ENCODE measurements at places on chromosomes 5 and 9.

GRCh38 chr9:115262477-115262876 is 144.5 kb upstream of the TNC start:
- DNase-seq = no peak

DNA sequence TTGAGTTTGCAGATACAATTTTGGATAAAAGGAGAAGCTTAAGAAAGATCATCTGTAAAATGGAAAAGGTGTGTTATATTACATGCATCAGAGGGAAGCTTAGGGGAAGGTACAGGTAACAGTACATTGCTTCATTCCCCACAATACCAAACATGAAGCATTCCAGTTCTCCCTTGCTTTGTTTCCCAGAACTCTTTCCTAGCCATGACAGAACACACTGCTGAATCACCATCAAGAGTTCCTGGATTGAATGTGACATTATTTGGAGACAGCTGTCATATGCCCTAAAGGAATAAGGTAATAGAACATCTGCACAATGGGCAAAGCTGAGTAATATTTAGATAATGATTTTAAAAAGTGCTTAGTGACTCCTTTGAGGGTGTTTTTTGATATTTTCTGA is 303.5 kb upstream of the ST8SIA4 start:
- no peak for DNase-seq

DNA sequence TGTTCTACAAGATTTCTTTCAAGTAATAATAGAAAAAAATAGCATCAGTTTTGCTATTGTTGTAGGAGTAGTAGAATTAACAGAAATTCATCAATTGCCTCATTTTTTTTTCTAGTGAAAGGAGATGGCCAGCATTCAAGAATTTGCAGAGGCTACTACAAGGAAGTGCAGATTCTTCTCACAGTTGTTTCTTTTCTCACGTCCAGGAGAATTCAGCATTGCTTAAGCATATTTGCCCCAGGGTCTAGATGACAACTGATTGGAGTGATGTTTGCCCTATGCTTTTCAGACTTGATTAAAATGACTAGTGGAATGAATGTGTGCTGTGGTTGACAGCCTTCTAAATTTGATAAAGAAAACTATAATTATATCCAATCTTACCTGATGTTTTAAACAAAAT is 46.6 kb upstream of the SLC12A2 start:
- DNase-seq = no peak

DNA sequence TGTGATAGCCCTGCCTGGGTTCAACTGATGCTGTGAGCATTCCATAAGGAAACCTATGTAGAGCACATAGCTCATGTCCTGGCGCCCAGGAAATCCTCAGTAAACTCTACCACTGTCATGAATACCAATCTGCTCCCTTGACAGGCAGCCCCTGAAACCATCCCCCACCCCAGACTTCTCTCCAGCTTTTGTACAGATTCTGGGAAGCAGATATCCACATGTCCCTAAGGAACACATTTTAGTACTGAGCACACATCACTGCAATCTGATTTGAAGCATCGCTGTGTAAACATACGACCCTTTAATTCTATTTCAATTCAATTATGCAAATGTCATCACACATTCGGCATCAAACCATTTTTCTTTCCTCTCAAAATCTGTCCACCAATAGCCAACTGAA is 89.5 kb upstream of the FSTL4 start:
- no peak for DNase-seq

DNA sequence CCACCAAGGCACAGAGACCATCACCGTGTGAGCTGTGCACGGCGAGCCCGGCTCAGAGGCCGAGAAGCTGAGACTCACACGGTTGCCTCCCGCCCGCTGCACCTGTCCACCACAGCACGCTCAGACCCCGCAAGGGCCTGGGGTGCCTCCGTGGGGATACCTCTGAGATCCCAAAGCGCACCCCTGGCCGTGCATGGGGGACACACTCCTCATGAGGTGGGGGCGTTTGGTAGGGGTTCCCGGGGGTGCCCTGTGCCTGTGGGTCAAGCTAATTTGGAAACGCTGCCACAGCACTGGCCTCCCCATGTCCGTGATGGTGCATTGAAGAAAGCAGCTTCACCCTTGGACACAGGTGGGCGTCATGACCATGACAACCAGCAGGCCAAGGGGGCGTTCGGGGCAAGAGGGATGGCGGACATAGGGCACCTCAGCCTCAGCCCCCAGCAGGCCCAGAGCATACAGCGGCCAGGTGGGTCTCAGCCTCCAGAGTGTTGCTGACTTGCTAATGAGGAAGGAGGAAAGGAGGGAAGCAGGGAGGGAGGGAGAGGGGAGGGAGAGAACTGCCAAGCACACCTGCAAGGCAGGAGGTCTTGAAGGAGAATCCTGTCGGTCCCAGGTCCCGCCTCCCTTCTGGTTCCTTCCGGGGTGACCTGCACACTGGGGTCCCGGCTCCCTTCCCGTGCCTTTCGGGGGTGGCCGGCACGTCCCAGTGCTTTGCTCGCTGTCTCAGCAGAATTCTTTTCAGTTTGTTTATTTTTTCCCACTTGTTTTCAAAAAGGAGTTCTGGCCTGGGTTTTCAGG is 34.7 kb downstream of the GLT6D1 start:
- DNase-seq = no peak

DNA sequence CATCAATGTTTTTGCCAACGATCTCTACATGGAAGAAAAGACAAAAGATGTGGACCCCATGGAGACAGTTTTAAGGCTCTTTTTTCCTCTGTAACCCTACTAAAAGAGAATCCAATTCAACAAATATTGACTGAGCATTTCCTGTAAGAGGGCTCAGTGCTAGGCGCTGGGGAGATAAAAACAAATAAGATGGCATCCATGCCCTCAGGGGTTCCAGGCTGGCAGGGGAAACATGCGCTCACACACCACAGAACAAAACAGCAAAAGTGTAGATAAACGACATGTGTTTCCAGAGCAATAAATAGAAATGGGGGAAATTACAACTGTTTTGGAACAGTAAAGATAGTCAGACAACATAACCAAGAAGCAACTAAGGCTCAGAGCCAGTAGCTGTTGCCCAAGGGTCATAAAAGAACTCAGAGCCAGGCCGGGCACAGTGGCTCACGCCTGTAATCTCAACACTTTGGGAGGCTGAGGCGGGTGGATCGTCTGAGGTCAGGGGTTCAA is 25.2 kb downstream of the ZNF608 start:
- DNase-seq = no peak

DNA sequence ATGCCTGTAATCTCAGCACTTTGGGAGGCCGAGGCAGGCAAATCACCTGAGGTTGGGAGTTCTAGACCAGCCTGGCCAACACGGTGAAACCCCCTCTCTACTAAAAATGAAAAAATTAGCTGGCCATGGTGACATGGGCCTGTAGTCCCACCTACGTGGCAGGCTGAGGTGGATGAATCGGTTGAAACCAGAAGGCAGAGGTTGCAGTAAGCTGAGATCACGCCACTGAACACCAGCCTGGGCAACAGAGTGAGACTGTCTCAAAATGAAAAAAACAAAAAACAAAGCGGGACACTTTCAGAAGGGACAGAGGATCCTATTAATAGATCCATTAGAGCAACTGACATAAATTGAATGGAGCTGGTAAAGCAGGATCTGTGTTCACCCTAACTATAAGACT is 89.6 kb upstream of the SGCD start:
- DNase-seq = no peak

- DNase-seq = no peak
These were observed 27.2 kb downstream of the RANBP6 start for GRCh38 chr9:5988265-5988664.

DNA sequence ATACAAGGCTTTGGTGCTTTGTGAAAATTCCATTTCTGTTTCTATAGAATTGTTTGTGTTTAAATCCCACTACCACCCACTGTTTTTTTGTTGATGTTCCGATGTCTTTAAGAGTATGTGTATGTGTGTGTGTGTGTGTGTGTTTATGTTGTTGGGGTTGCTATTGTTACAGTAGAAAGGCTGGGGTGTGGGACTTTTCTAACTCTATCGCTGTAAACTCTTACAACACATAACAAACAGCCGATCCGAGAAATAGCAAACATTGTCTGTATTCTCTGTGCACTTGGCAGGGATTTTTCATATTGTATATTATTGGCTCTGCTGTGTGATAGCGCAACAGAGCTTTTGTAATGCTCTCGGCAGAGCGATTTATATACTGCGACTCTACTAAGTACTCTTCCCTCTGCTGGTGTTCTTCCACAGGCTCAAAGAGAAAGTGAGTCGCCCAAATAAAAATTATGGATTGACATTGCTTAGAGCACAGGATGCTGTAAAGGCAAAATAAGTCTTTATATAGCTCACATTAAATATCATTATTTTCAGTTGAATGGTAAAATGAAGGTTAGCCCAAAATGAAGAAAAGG is 492.2 kb upstream of the ARRDC3 start:
- DNase-seq = no peak

DNA sequence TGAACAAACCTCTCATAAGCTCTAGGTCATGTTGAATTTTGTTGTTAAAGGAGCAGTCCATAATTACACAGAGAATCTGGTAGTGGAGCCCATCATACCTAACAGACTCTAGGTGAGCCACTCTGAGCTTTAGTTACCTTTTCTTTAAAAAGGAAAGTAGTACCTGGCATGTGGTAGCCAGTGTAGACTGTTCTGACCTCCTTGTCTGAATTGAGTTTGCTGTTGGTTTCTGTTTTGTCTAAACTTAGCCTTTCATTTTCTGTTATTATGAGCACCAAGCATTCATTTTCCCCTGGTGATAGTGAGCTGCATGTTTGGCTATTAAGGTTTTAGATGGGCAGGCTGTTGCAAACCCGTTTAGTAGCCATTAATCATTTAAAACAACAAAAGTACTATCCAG is 112.2 kb downstream of the MAST4 start:
- no peak for DNase-seq

DNA sequence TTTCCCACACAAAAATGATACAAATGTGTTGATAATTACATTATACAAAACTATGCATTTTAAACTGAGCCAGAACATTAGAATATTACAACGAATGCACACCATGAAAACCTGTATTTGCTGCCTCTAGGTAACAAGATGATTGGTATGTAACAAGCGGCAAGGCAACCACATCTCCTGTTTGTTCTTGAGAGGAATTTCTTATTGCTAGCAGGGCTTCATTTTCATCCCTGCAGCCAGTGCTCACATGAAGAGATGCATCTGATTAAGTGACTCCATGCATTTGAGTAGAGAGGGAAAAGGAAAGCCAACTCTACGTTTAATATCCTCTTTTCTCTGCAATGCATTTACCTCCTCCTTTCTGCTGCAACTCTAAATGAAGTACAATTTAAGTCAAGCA is 36.6 kb downstream of the FRMD3 start:
- DNase-seq = no peak

DNA sequence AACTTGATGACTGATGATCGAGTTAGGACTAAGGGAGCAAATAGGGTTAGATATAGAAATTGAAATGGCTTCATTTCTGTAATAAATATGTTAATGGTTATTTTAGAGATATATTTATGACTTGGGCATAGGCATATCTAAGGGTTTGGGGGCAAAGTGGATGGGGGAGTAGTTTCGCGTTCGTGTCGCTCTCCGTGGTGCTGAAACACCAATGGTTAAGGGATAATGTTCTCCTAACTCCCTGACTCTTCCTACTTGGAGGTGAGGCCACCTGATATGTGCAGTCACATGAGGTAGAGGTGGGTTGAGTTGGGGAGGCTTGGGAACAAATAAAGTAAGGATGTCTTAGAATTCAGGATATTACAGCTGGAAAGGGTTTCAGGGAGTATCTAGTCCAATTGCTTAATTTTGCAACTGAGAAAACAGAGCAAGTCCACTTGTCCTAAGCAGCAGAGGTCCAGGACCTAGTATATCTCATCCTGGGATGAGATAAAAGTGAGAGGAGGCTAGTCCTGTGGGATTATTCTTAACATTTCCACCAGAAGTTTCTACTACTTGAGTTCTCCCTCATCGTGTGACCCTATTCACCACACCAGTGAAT is 44.0 kb upstream of the MAP1B start:
- no peak for DNase-seq

- no peak for DNase-seq
These were observed 46.2 kb upstream of the KIF2A start for GRCh38 chr5:62259699-62260250.

GRCh38 chr5:159645179-159645846 is 271.0 kb upstream of the ADRA1B start:
- DNase-seq = no peak

DNA sequence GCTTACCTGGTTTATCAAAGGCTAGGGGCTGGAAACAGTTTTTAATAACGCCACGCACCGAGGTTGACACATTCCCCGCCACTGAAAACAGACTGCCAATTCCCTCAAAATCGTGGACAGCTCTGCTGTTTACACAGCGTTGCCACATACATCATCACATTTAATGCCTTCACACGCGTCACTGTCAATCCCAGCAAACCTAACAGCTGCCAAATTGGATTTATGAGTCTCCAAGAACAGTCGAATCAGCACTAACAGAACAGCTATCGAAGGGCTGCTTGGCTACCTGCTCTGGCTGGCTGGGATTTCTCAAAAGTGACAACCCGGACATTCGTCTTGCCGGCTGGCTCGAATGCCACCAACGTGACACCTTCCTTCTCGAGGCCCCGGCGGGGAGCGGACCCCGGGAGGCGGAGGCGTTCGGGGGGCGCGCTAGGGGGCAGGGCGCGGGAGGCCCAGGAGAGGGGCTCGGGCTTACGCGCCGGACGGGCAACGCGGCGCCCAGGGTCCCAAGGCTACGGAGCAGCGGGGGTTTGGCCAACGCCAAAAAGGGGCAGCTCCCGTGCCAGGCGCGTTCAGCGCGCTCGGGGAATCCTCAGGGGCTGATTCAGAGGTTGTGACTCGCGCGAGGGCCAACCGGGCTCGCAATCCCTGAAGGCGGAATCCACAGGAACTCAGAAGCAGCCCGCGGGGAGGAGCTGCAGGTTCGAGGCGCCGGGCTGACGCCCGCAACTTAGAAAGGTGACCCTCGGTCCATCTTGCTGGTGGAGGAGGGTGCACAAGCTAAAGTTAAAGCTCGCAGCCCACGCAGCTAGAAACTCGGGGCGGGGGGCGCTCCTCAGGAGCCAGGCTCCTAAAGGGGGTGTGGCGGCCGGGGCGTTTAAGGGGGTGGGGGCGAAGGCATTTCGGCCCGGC is 1.2 kb downstream of the CDC14B start:
- DNase-seq = peak; percentile 66

- no peak for DNase-seq
These were observed 18.3 kb upstream of the PHYHD1 start for GRCh38 chr9:128902351-128903078.

DNA sequence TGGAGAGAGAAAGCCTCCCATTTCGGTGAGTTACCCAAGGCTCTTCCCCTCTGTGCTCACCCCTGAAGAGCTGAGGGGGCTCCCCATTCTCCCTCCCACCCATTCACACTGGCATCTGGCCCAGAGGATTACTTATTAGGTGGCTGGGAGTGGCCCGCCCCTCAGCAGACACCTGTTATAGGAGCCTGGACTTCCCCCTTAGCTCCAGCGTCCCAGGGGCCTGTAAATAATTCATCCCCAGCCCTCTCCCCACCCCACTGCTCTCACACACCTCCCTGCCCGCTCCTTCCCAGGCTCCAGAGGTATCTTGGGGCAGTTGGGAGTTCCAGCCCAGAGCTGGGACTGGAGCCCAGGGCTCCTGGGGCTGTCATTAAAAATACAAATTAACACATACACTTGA is 11.6 kb upstream of the SLC6A7 start:
- DNase-seq = no peak

Measured in hepatic stellate cell (primary cell).